ENCODE measurements at places on chromosomes 16 and 17.
A peak's percentile ranks its signal among the peaks of the same experiment; 100 is the strongest.

DNA sequence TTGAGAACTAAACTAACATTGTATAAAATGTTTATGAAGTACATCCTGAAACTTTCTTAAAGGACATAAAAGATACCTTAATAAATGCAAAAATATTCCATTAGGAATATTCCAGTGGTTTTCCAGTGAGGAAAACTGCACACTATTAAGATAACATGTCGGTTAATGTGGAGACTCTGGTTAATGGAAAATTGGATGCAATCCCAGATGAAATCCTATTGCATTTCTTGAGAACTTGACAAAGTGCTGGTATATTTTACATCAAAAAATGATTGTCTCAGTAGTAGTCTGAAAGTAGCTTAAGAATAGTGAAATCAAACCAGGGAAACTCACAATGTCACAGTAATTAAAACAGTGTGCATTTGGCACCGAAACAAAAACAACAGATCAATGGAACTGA lies 202.5 kb upstream of the MON1B start:
- no peak for DNase-seq

- no peak for DNase-seq
Observed at GRCh38 chr16:66097751-66098150, 268.7 kb upstream of the CDH5 start.

DNA sequence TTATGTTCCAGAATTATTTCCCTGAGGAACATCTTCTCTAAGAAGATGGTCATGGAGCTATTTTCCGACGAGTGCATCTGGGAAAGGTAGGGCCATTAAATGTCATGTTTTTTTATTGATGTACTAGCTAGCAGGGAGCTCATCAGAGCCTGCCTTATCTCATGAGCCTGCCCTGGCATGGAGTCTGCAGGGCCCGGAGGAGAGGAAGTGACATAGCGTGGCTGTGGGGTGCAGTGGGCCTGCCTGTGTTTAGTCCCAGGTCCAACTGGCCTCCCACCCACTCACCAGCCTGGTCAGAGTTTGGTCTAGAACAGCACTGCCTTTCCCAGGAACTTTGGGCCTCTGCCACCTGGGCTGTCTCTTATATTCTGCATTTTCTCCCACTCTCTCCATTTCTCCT lies 389.8 kb downstream of the SNX29 start:
- no peak for DNase-seq

DNA sequence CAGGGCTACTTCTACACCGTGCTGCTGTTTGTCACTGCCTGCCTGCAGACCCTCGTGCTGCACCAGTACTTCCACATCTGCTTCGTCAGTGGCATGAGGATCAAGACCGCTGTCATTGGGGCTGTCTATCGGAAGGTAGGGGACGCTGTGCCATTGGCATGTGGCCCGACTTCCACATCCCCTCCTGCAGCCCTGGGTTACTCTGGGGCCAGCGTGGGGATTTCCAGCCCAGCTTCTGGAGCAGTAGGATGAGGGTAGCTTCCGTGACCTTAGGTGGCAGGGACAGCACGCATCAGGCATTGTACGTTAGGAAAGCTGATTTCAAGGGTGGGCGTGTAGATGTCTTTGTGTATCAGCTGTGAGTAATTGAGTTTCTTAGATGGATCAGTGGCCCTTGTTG lies 96.5 kb downstream of the ABCC1 start:
- no peak for DNase-seq

DNA sequence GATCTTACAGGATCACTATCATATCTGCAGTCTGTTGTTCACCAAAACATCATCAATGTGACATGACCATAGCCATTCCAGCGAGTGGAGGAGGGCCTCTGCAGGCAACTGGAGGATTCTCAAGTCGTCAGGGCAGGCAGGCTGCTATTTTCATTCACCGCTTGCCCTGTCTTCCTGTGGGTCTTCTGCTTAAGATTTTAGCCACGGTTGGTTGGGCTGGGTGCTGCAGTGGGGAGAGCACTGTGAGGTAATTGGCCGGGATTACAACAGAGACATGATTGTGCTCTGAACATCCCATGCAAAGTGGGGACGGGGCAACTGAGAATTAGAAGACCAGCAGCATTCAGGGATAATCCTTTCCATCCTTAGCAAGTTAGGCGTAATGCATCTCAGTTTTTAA lies 245.9 kb downstream of the CPPED1 start:
- DNase-seq: no peak

DNA sequence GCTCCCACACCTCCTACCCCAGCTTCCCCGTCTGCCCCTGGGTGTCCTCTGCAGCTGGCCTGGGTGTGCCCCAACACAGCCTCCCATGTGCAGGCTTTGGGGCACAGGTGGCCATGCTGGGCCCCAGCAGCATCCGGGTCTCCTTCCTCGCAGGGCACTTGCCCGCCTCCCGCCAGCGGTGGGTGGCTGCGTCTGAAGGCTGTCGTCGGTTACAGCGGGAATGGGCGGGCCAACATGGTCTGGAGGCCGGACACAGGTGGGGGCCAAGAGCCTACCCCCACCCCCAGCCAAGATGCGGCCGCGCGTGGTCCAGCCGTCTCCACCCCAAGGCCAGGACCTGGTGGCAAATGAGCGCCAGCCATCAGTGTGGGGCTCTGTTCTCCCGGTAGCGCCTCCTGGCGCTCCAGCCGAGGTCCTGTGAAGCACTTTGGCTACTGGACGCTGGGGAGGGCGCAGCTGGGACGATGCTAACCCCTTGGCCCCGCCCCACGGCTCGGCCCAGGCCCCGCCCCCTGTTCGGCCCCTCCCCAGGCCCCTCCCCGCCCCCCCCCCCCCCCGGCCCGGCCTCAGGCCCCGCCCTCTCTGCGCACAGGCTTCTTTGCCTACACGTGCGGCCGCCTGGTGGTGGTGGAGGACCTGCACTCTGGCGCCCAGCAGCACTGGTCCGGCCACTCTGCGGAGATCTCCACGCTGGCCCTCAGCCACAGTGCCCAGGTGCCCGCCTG lies 7.3 kb upstream of the RHOT2 start:
- DNase-seq: peak; percentile 72

DNA sequence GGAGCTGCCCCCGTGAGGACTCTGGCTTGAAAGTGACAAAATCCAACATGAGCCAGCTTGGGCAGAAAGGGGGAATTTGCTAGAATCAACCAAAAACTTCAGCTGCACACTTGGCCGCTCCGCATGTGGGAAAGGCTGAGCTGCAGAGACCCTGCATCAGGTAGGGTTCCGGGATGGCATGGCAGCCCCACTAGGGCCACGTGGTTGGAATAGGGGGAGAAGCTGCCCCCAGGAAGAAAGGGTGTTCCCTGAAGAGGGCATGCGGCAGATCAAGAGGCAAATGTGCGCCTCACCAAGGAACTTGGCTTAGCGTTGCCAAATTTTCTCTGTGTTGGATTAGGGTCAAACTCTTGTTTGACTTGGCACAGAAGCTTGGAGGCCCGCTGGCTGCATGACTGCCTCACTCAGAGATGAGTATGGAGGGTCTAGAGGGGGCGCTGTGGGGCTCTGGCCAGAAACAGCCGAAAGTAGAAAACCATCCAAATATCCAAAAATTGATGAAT lies 29.2 kb upstream of the WFIKKN2 start:
- DNase-seq: no peak

GRCh38 chr16:80620736-80621605 lies 80.2 kb downstream of the DYNLRB2 start:
- DNase-seq: no peak

DNA sequence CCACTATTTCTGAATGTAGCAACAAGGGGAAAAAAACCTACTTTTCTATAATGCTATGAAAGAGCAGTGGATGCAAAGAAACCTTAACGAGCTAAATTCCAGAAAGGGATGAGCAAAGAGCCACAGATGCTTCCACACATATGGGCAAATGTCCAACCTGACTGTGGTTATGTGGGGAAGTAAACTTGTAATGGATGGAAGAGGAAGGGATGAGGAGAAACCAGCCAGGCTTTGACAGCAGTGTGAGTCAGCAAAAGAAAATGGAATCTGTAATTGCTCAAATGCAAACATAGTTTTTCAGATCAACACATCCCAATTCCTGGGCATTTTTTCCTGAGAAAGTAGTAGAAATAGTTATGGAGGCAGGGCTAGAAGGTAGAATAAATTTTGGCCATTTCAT lies 204.8 kb upstream of the CPHXL start:
- no peak for DNase-seq

GRCh38 chr17:31508288-31509094 lies 117.0 kb downstream of the RAB11FIP4 start:
- peak; percentile 57 for DNase-seq

GRCh38 chr16:79334127-79334526 lies 266.4 kb downstream of the MAF start:
- DNase-seq: no peak

GRCh38 chr16:21166561-21166961 lies 8.1 kb downstream of the LDAF1 start:
- DNase-seq: no peak

- no peak for DNase-seq
Observed at GRCh38 chr17:44912763-44913544, 2.3 kb downstream of the GFAP start.

DNA sequence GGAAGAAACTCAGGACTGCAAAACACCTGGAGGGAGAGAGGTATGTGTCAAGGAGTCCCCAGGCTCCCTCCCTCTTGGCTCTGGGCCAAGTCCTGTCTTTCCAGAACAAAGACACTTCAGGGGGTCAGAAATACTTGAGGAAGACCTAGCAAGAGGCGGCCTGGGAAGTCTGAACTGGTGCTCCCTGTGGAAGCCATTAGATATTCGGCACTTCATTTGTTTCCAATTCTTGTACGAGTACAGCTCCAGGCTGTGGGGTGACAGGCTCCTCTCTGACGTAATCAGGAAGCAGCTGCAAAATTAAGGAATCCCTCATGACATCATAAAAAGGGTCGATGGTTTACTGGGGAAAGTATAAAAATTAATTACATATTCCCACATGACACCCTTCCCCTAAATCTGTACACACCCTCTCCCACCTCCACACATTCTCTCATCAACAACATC lies 108.7 kb downstream of the SMG6 start:
- no peak for DNase-seq

DNA sequence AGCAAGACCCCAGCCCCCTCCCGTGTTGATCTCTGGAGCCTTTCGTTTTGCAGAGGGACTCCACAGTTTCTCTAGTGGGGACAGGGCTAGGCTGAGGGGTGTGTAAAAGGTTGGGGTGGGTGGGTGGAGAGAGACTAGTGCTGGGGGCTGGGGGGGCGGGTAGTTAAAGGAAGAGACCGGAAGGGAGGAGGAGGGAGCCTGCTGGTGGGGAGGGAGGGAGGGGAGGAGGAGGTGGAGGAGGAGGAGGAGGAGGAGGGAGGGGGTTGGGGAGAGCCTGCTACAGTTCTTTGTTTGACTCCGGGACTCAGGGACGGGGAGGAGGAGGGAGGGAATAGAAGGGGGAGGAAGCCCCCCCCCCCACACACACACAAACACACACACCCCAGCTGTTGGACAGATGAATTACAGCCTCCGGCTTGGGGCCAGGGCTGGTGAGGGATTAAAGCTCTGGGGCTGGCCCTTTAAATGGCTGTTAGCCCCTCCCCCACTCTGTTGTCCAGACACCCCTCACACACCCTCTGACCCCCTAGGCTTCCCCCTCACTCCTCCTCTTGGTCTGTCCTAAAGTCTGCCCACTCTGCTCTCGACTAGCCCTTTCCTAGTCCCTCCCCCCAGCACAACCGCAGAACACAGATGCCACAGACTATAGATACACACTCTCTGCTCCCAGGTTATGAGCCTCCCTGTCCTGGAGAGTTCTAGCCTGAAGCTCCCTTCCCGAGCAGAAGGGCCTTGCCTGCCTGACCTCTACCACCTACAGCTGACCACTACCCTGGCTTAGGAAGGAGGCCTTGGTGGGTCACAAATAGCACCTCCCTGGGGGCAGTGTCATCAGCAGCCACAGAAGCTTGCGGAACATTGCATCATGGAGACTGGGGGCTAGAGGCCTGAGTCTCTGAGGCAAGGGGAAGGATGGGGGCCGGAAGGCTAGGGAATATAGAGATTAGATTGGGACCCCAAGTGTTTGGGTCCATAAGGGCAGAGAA lies 4.4 kb downstream of the KDM6B start:
- DNase-seq: no peak

DNA sequence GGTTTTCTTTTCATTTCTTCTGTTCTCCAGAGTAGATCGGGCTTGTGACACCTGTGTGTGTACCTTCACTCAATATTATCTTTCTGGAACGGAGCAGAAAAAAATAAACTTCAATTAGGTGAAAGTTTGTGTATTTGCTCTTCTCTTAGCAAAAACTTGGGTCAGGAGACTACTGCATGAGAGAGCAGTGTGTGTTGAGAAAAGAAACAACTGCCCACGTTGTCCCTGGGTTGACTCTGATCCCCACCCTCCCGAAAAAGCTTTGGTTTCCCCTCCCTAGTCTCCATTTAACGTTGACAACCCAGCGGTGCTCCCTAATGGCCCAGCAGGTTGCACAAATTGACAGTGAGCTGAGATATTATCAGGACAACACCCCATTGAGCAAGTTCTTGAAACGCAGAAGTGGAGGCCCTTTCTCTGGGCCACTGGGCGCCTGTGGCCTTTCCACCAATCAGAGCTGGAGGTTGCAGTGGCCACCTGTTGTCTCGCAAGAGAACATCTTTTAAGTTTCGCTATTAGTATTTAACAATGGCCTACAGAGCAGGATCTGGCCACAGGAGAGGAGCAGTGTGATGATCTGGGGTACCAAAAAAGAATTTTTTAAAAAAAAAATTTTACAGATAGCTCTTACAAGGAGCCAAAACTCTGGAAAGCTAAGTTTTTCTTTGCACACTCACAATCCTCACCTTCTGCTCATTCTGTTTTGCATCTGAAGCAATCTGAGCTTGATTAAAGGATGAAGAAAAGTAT lies 1.5 kb upstream of the TOX3 start:
- DNase-seq: no peak

DNA sequence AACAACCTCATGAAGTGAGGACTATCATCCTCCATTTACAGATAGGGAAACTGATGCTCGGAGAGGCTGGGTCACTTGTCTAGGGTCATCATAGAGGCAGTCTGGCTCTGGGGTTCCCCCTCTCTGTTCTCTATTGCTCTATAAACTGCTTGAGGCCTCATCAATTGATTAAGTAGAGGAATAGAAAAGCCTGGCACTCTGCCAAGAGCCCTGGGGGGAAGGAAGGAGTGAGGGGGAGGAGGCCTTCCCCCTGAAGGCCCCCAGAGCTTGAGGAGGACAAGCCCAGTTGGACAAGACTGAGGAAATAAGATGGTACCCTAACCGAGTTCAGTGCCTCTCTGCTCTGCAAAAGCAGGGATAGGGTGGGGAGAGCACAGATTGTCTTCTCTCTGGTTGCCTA lies 21.0 kb downstream of the SDK2 start:
- no peak for DNase-seq

DNA sequence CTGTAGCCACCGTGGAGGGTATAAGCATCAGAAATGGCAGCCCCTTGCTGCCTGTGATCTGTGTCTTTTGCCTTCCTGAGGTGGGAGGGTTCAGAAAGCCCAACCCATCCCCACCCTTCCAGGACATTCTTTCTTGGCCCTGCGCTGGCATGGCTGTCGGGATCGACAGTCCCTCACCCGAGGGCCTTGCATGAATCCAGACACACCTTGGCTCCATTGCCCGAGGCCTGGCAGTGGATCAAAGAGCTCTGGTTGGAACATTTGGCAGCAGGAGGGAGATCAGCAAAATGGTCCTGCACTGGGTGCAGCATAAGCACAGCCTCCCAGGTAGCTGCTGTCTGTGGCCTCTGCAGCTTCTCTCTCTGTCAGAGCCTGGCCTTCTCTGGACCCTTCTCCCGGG lies 246.6 kb upstream of the MAF start:
- no peak for DNase-seq
